Activated T-cell treated with anti-CD3 and anti-CD28 coated beads for 4 hours (primary cell): ENCODE measurements at places on chromosomes 13 and 19.

GRCh38 chr19:6340493-6341201 lies 7.2 kb upstream of the ACER1 start:
- DNase-seq, result no peak

GRCh38 chr13:32752997-32753606 lies 166.8 kb downstream of the PDS5B start:
- no peak for DNase-seq

DNA sequence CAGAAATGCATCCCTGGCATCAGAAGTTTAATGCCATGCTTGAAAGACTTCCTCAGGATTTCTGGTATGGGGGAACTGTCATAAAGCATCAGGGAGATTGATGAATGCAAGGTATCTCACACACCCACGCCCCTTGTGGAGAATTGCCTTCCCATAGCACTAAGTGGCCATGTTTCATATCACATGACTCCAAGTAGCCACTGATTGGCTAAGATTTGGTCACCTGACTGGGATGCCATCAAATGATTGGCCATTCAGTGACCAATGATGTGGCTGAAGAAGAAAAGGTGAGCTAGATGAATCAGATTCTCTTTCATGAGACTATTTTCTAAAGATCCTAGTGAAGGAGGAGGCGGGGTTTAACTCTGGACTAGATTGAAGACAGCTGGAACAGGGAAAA lies 7.3 kb downstream of the KLK8 start:
- DNase-seq, result no peak

- DNase-seq, result no peak
These were observed 20.4 kb downstream of the MRPS12 start for GRCh38 chr19:38951187-38951586.

DNA sequence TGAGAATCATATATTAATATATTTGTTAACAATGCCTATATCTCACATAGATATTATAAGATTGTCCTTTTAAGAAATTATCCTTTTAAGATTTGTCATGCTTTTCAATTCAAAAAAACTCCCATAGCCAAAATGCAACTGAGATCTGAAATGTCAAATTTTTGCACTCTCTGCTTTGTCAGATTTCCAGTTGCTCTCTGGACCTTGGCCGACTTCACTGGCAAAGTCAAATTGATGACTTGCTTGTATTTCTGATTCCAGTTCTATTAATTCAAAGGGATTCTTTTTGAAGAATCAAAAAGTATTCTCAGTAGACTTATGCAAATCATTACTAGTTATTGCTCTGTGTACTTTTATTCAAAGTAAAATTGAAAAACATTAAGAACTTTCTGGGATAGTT lies 101.2 kb upstream of the SCEL start:
- no peak for DNase-seq

GRCh38 chr13:110326263-110326904 lies 19.3 kb downstream of the COL4A2 start:
- DNase-seq, result no peak

- DNase-seq, result no peak
These were observed 17.7 kb downstream of the TMEM161A start for GRCh38 chr19:19120308-19121231.

DNA sequence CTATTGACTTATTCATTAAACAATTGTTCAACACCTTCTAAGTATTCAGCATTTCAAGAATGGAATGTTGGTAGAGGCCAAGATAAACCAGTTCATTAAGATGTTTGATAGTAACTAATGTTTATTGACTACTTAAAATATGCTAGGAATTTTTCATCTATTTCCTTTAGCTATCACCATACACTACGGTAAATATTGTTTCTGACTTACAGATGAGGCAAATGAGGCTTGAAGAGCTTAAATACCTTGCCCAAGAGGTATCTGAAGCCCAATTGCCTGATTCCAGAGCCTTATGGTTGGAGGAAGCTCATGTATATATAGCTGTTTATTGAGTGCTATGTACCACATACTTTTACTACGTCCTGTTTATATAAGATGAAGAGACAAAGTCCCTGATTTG lies 286.2 kb downstream of the NDFIP2 start:
- DNase-seq, result no peak

- no peak for DNase-seq
These were observed 347.2 kb downstream of the ZNF536 start for GRCh38 chr19:30719189-30719998.

GRCh38 chr13:111857336-111857735 lies 209.6 kb upstream of the SOX1 start:
- DNase-seq, result no peak

DNA sequence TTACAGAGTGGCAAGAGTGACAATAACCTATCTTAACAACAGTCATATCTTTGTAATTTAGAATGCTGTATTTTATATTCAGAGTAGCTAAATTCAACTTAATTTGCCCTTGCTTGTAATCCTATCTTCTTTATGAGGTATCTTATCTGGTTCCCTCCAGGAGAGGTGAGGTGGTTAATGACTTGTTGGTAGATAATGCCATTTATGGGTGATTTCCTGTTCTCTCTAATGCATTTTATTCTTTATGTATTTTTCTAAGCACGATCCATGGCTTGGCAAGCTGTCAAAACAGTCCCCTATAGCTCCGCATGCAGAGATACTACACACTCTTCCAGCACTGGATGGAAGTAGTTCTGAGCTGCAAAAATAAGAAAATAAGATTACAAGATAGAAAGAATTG lies 267.9 kb downstream of the LMO7 start:
- no peak for DNase-seq

DNA sequence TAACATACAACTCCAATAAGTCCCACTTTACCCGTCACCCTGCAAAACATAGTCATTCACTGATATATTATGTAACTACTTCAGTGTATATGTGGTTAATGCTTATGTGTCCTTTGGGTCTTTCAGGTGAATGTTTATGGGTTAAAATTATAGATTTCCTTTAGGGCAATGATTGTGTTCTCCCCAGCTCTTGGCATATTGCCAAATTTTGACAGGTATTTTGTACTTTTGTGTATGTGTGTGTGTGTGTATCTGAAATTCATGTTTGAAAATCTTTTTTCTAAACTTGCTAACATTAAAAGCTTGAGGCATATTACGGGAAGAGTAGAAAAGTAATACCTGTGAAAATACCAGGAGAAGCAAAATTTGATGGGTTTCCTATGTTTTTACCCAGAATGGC lies 8.2 kb downstream of the CDK8 start:
- no peak for DNase-seq

GRCh38 chr19:43651758-43652545 lies 12.3 kb upstream of the CADM4 start:
- DNase-seq, result peak; percentile 17

DNA sequence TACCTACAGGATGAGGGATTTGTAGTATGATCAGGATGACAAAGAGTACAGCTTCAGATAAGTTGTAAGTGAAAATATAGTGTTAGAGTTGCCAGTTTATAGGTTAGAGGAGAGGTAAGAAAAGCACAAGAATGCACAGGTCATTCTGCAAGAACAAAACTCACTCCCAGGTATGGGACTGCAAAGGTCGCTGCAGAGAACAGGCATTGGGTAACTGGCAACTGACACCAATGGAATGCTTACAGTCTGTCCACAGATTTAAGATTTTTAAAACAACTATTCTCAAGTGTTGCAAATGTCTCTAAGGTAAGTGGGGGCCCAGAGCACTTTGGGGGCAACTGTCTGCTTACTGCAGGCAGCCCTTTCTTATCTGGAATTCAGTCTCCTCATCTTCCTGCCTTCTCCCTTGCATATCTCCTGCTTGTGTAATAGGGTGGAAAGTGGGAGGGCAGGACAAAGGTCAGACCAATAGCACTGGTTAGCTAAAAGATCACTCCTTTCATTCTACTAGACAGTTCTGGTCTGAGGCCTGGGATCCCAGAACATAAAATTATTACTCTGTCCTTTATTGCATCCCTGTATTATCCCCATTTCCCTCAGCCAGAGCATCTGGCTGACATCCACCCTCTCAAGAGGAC lies 42.3 kb upstream of the ZNF726 start:
- DNase-seq, result no peak

GRCh38 chr19:44687888-44688287 lies 11.1 kb upstream of the CEACAM16 start:
- DNase-seq, result no peak

DNA sequence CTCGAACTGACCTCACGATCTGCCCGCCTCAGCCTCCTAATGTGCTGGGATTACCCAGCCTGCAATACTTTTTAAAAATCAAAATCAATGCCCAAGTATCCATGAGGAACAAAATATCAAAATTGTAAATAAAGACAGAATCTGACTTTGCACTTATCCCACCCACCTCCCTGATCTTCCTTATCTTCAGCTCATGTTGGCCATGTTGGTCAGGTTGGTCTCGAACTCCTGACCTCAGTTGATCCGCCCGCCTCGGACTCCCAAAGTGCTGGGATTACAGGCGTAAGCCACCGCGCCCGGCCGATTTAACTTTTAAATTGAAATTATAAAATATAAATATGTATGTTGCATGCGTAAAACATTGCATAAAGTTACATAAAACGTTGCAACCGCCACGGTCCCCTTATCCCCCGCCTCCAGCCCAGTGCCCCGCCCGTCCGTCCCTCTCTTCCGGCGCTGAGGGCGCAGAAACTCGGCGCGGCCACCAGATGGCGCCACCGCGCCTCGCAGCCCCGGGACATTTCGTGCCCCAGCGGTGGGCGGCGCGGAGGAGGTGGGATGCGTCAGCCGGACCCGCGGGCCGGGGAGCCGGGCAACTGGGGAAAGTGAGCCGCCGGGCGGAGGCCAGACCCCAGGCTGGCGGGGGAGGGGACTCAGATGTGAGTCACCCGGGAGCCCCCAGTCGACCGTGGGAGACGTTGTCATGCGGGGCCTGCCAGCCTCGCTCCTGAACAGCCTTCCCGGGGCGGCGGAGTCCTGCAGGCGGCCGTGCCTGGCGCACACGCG lies 1.5 kb upstream of the GADD45B start:
- peak; percentile 91 for DNase-seq

- no peak for DNase-seq
These were observed 5.8 kb upstream of the TMC4 start for GRCh38 chr19:54178581-54179261.

GRCh38 chr13:31919971-31920726 lies 111.4 kb upstream of the FRY start:
- no peak for DNase-seq

DNA sequence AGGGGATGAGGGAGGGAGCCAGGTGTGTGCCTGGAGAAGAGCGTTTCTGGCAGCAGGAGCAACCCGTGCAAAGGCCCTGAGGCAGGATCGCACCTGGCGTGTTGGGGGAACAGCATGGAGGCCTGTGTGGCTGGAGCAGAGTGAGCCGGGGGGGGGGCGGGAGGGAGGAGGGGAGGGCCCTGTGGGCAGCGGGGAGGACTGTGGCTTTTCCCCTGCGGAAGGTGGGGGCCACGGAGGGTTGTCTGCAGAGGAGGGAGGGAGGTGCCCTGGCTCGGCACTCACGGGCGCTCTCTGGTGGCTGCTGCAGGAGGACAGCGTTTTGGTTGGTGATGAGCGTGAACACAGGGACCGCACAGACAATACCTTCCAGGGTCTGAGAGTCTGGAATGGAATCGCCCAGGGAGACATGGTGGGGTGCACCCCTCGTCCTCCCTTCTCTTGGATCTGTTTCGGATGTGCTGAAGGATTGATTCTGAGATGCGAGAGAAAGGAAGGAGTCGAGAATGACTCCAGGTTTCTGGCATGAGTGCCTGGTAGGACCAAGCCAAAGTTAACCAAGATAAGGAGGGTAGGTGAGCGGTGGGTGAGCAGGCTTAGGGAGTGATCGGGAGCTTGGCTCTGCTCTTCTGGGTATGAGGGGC lies 6.5 kb downstream of the RAB11B start:
- DNase-seq, result peak; percentile 57

- DNase-seq, result no peak
These were observed 771.6 kb downstream of the EFNB2 start for GRCh38 chr13:105763851-105764250.

DNA sequence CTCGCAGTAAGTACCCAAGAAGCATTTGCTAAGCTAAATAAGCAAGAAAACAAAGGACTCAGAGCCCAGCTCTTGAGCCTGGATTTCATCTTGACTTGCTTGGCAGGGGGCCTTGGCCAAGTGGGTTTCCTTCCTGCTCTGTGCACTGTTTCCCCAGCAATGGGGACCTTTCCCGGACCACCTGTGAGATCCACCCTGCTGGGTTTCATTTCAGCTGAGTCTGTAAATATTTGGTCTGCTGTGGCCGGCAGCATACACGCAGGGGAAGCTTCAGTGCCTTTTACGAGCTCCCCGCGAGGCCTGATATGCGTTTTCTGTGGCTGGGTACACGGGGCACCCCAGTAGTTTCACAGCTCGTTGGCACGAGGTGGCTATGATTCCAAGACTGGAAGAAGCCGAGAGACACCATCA lies 12.4 kb upstream of the TINCR start:
- DNase-seq, result no peak

DNA sequence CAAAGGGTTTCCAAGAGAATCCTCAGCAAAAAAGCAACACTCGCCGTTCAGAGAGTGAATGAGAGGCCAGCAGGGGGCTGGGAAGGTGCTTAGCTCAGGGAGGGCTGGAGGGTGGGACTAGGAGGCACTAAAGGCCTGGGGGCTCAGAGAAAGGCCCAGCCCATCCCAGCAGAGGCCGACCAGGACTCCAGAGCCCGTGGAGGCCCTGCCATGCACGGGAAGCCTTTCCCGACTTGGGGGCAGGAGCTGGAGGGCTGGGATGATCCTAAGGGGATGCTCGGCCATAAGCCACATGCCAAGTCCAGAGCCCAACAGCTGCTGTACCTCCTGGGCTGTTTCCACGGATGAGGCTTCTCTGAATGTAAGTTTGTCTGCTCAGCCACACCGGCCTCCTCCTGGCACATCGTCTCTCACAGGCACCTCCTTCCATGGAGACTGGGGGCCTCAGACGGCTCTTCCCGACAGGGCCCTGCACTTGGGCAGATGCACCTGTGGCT lies 19.5 kb downstream of the RASA3 start:
- no peak for DNase-seq

DNA sequence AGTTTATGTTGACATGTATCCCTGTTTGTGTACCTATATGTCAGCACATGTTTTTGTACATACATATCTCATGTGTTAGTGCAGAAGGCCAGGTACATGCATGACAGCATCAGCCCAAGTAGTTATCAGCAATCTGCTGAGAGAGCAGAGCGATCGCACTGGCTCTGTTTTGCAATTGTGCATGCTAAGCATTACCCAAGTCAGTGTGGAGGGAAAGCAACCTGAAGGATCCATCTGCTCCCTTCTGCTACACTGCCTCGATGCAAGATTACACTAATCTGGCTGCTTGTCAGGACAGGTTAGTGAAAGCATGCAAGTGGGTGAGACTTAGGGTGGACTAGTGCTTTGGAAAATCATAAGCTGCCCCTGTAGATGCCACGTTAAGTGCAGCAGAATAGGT lies 211.8 kb downstream of the PCCA start:
- no peak for DNase-seq

GRCh38 chr13:110521296-110521680 lies 40.2 kb downstream of the RAB20 start:
- no peak for DNase-seq

GRCh38 chr13:105008604-105009003 lies 1526.9 kb downstream of the EFNB2 start:
- no peak for DNase-seq

DNA sequence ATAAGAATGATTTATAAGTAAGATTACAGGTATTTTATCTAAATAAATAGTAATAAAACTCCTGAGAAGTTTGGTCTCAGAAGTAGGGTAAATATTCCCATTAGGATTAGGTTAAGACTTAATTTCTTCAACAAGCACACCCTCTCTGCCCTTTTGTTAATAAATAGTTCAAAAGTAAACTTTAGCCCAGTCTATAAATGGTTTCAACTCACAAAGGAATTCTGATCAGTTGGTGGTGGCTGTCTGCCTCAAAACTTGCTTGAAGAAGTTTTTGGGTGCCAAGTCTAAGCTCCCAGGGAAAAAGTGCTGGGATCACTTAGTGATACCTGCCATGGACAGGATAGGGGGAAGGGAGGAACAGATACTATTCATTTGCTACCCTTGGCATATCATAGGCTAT lies 22.9 kb downstream of the MBNL2 start:
- DNase-seq, result no peak
